Right forelimb (tissue), 1 donor: ENCODE measurements at places on chromosomes 2 and 18.

GRCh38 chr2:126399001-126399400 is 257.0 kb upstream of the GYPC start:
- DNase-seq: no peak

DNA sequence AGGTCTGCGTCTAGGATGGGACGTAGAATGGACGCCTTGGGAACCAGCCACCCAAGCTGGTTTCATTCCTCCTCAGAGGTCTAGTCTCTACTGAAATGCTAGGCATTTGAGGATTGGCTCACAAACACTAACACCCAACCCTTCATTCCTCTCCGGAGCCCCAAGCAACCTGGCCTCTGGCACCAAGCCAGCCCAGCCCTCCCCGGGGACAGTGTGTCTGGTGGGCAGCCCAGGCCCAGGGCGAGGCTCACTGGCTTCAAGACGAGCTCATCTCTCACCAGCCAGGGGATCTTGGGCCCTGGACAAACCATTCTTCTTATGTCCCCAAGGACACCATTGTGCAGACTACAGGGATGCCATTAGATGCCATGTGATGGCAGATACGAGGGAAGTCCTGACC is 182.5 kb downstream of the CTIF start:
- DNase-seq: no peak

DNA sequence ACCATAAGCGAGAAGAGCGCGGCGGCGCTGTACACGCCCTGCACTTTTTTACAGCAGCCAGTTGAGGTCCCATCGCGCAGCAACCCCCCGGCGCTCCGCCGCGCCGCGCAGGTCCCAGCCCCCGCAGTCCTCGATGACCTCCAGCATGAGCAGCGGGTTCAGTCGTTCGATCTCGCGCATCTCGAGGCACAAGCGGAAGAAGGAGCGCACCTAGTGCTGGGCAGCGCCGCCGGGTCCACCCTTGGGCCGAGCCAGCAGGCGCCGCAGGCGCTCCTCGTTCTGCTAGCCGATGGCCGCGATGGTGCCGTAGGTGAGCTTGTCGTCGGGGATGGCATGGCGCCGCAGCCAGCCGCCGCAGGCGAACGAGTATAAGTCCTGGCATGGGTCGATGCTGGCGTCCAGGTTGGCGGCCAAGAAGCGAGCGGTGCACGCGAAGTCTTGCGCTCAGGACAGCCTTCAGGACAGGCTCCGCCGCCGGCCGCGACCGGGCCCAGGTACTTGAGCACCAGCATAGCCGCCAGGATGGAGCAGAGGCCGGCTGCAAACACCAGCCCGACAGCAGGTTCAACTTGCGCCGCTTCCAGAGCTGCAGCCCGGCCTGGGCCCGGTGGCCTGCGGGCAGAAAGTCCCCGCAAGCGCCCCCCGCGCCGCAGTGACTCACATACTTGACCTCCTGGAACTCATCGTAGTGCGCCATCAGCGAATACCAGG is 8.3 kb downstream of the ALPP start:
- no peak for DNase-seq

DNA sequence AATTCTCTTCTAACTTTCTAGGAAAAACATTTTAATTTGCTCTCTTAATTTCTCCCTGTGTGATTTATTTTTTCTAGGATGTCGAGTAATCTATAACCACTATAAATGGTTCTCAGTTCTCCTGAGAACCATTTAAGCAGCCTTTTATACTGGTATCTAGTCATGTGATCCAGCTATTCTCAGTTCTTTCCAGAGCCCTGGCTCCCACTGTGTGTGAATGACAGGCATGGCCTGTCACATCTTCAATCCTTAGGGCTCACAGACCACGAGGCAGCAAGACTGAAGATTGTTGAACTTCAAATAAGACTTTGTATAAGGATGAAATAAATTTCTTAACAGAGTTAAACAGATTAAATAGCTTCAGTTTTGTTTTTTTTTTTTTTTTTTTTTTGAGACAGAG is 219.4 kb downstream of the HNMT start:
- no peak for DNase-seq

- no peak for DNase-seq
These were observed 98.6 kb downstream of the MSH2 start for GRCh38 chr2:47501374-47502200.

DNA sequence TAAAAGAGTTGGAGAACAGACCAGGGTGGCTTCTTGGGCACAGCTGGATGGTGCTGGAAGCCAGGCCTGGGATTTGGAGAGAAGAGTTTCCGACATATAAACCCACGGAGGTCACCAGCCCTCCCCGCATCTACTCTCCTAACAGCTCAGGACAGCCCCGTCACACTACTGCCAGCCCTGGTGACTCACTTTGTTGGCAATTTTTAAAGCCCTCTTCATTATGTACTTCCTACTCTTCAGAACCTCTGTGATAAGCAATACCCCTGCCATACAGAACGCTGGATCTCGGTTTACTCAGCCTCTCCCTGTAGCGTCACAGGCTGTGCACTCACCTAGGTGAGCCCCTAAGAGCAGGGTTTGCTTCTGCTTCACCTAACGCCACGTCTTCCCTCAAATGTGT is 48.1 kb downstream of the ID2 start:
- no peak for DNase-seq

GRCh38 chr2:70024284-70024683 is 62.9 kb upstream of the ASPRV1 start:
- no peak for DNase-seq

DNA sequence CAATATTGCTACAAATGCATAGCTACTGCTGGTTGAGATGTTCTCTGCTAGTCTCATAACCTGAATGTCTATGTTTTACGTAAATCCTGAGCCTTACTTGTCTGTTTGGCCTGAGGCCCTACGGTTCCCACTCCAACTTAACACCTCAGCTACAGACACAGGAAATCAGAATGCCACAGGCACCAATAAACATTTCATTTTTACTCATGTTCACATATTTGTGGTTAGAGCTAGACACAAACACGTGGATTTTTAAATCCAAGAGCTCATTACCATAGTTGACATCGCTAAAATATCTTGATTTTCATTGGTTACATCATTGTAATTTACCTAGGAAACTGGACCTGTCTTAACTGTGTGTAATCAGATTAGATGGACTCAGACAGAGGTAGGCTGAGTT is 263.8 kb upstream of the CDH19 start:
- DNase-seq: no peak

DNA sequence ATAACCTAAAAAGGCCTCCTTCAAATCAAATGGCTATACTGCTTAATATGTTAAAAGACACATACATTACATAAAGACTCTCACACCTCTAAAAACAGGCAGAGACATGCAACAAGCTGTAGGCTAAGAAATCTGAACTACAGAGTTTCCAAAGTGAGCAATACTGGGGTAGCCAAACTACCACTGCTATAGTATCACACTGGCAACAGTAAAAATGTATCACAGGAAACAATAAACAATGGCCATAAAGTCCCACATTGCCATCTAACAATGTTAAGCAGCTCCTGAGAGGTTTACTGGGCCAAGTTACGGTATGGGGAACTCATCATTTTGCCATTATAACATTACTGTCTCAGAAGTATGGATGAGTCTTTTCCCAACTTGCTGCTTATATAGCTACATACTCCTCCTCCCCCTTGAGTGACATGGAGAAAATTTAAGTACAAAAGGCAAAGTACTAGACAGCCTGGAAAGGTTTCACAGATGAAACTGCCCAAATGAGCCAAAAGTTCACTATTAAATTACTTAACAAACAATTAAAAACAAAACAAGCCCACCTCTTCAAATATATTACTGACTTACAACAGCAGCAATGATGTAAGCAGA is 50.3 kb downstream of the SS18 start:
- no peak for DNase-seq
